ENCODE measurements at places on chromosomes 5 and 9.

DNA sequence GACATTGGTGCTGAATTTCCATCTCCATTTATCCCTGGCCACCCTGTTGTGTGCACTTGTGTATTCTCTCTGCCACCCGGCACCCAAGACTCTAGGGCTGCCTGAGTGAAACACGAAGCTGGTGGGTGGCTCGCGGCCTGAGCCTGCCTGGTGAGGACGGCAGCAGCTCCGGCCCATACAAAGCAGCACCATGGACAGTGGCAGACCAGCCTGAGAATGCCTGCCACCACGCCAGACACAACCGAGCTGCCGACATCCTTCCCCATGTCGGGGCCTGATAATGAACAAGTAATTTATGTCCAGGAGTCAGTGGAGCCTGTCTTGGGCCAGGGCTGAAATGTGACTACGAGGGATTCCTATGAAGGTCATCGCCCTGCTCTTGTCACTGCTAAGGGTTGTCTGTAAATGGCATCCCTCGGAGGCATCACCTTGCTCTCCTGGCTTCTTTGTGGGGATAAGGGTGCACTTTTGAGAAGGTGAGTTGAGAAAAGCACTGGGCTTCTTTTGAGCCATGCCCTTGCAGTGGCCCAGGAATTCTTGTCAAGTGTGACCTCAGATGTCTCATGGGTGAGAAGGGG, 175.7 kb downstream of the MELK start:
- no peak for DNase-seq

GRCh38 chr5:174176511-174176910, 131.0 kb downstream of the NSG2 start:
- DNase-seq = no peak

- no peak for DNase-seq
Observed at GRCh38 chr5:143315929-143316328, 87.6 kb downstream of the NR3C1 start.

DNA sequence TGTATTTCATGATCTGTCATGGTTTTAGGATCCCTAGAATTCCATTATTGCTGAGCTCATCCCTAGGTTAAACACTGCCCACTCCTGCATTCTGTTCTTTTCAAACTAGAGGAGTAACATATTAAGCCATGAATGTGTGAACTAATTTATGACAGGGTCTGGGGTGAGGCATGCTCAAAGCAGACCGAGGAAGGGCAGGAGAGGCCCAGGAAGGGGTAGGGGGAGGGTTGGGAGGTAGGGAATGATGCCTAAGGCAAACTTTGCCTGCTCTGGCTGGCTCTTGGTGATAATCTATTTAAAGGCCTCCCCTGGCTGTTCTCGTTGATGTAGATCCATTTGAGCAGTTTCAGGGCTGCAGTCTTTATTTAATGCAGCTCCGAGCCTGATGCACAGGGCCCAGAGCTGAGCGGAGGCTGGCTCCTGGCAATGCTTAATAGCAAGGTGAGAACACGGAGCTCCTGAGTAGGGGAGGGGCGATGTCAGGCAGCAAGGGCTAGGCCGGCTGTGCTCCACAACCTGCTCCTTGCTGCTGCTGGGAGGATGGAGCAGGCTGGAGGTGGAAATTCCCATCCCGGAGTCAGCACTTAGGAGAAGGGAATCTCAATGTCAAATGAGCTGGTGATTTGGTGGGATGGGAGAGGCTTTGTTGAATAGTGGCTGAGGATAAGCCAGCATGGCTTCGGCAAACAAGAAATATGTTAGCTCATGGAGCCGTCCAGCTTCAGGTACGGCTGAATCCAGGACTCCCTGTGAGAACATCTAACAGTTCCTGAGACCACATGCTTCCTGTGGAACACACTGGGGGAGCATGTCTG, 73.2 kb upstream of the UNC5A start:
- DNase-seq = no peak

DNA sequence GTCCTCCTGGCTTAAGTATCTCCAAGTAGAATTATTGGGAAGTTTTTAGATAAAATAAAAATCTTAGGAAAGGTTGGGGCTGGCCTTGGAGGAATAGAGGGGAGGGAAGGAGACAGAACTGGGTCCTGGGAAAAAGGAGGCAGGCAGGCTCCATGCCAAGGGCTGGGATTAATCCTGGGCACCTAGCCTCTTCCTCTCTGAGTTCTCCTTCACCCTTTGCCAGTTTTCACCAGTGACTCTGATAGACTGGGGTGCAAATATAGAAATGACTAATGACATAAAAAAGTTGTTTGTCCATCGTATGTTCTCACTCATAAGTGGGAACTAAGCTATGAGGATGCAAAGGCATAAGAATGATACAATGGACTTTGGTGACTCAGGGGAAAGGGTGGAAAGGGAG, 81.9 kb downstream of the RMI1 start:
- no peak for DNase-seq

DNA sequence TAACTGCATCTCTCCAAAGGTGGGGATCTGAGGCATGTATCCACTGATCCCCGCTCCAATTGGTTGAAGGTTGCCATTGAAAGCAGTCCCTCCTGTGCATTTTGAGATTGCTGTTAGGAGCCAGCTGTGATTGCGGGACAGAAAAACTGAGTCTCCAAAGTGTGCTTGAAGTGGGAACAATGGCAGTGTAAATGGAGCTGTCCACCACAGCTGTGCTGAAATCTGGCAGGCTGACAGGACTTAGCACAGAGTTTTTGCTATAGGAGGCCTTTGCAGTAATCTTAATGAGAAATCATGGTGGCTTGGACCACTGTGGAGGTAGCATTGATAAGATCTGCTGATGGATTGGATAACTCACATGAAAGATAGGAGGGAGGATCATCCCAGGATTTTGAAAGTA, 3.3 kb downstream of the RNF20 start:
- no peak for DNase-seq

DNA sequence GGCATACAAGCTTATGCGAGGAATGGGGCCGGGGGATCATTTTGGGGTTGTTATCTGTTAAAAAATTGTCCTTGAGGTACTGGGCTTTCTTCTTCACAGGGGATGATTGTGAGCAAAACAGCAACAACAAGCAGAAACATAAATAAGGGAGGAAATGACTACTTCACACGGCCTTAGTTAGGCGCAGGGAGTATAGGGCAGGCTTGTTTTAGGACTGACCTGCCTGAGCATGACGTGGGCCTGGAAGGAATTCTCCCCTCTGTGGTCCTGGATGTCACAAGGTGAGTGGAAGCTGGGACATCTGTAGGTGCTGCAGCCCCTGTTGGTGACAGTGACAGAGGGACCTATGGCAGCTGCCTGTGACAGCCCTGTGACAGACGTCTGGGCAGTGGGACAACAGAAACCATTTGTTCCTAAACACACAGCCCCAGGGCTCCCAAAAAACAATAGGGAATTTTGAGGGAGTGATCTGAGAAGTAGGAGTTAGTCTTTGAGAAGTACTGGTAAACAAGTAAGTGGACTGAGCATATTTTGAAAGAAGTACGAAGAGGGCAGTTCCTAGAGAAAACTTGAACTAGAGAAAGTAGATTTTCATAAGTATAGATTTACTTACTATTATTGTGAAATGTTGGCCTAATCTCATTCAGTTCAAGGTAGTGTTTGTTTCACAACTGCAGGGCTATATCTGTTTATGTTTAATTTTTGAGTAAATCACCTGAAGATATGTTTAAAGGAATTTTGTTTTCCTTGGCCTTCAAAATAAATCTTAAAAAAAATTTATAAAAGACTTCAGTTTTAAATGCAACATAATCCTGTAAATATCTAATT, 113.1 kb downstream of the KDM4C start:
- DNase-seq = no peak

DNA sequence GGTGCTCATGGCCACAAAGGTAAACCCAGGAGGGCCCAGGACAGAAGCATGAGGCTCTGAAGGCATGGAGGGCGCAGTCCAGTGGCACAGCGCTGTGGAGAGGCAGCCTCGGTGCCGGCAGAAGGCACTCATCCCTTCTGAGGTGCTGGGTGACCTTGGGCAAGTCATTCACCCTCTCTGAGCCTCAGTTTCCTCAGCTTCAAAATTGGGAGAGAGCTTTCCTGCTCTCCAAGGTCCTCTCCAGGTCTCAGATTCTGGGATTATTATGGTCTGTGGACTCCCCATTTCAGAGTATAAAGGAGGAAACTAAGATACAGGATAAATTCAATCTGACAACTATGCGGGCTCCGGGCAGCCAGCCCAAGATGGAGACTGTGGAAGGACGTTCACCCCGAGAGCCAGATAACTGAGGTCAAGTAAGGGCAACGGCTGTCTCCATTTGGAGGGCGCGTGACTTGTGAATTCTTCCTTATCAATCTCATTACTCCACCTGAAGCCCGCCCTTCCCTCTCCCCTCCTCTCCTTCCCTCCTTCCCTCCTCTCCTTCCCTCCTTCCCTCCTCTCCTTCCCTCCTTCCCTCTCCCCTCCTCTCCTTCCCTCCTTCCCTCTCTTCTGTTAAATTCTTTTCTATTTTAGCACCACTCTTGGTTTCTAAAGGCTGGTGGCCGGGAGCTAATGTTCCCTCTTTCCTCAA, 58.1 kb downstream of the LRSAM1 start:
- DNase-seq = no peak

DNA sequence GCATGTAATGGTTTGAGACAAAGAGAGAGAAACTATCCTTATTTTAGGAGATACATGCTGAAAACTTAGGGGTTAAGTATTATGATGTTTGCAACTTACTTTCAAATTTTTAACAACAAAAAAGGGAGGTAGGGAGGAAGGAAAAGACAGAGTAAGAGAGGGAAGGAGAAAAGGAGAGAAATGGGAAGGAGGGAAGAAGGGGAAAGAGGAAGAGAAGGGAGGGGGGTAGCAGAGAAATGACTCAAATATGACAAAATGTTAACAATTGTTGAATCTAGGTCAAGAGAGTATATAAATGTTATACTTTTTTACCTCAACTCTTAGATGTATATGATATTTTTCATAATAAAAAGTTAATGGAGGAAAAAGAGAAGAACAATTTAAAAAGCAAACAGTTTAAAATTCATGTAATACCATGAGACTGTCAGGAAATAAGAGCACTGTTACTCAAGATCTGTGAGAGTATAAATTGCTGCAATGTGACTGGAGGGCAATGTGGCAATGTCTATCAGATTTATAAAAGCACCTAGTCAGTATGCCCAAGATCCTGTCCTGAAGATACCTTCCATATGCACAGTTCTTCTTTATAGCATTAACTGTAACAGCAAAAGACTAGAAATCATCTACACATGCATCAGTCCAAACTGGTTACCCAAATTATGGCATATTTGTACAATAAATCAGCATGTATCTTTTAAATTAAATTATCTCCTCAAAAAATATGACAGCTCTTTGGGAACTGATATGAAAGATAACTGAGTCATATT, 16.3 kb downstream of the FBXW11 start:
- no peak for DNase-seq

All from urinary bladder (tissue), 4 donors.